Esophagus (tissue), 2 donors: ENCODE measurements at places on chromosomes 7 and 10. TPM values are rescaled to one million over a fixed set of nuclear protein-coding genes. Genes with fewer than 3 reads are reported as not detected.

Gene PIK3CG
- 0.22 TPM for polyA plus RNA-seq

Gene OR2A42
- 0.02 TPM for polyA plus RNA-seq

Gene ST8SIA6
- 0.61 TPM for polyA plus RNA-seq

Gene ZNHIT1
- polyA plus RNA-seq = 73.2 TPM

Gene NOLC1
- polyA plus RNA-seq = 25.4 TPM

Gene NPTX2
- 0.55 TPM for polyA plus RNA-seq

Gene KCP
- 5.5 TPM for polyA plus RNA-seq

Gene LARP4B
- polyA plus RNA-seq = 22.4 TPM

Gene EPDR1
- polyA plus RNA-seq = 0.24 TPM

Gene FAM13C
- 2.7 TPM for polyA plus RNA-seq

Gene VPS37D
- 0.45 TPM for polyA plus RNA-seq

Gene IGF2BP3
- 3.5 TPM for polyA plus RNA-seq

Gene TACC2
- polyA plus RNA-seq = 51.8 TPM

Gene NKX1-2
- polyA plus RNA-seq = 0.33 TPM

Gene CPN1
- not detected for polyA plus RNA-seq

Gene PRF1
- polyA plus RNA-seq = 1.8 TPM

Gene SPAM1
- polyA plus RNA-seq = not detected

Gene ZKSCAN5
- 2.2 TPM for polyA plus RNA-seq

Gene RBP4
- 0.14 TPM for polyA plus RNA-seq

Gene ERVW-1
- not detected for polyA plus RNA-seq

Gene C10orf67
- polyA plus RNA-seq = 0.08 TPM

Gene SFMBT2
- polyA plus RNA-seq = 0.45 TPM

Gene DEPP1
- 7.7 TPM for polyA plus RNA-seq

Gene GPNMB
- 30.6 TPM for polyA plus RNA-seq

Gene ADAM12
- polyA plus RNA-seq = under 0.01 TPM

Gene PKD2L1
- polyA plus RNA-seq = not detected

Gene ENO4
- polyA plus RNA-seq = 0.04 TPM

Gene ASB10
- polyA plus RNA-seq = not detected

Gene CNTNAP2
- 0.48 TPM for polyA plus RNA-seq

Gene USP54
- polyA plus RNA-seq = 23.7 TPM

Gene FHIP2A
- 3.2 TPM for polyA plus RNA-seq

Gene GPR158
- not detected for polyA plus RNA-seq

Gene RBM20
- polyA plus RNA-seq = 2.7 TPM

Gene SYT15B
- 1.3 TPM for polyA plus RNA-seq

Gene ACSM6
- polyA plus RNA-seq = not detected

Gene FAM20C
- 11.5 TPM for polyA plus RNA-seq

Gene SLC18A3
- polyA plus RNA-seq = not detected

Gene CYP2C9
- polyA plus RNA-seq = 8.7 TPM

Gene RSPH10B
- 0.04 TPM for polyA plus RNA-seq

Gene GTPBP4
- 9.8 TPM for polyA plus RNA-seq

Gene TMEM139
- 0.41 TPM for polyA plus RNA-seq

Gene PAX4
- polyA plus RNA-seq = not detected

Gene SMKR1
- polyA plus RNA-seq = 0.63 TPM

Gene PRKAR2B
- 2.9 TPM for polyA plus RNA-seq

Gene EBF3
- polyA plus RNA-seq = 0.57 TPM

Gene FAM237B
- not detected for polyA plus RNA-seq

Gene BAIAP2L1
- 23.1 TPM for polyA plus RNA-seq

Gene LLCFC1
- polyA plus RNA-seq = not detected

Gene TMEM178B
- polyA plus RNA-seq = 0.26 TPM

Gene STEAP1B
- polyA plus RNA-seq = 0.18 TPM

Gene HECW1
- 0.47 TPM for polyA plus RNA-seq

Gene INA
- polyA plus RNA-seq = 0.53 TPM

Gene OR13A1
- 0.86 TPM for polyA plus RNA-seq

Gene LIPA
- 7.8 TPM for polyA plus RNA-seq

Gene ABCA13
- 0.49 TPM for polyA plus RNA-seq
